ENCODE measurements at places on chromosomes 6 and 20. TPM values are rescaled to one million over a fixed set of nuclear protein-coding genes. Genes with fewer than 3 reads are reported as not detected.

SYNDIG1 gene
- not detected for total RNA-seq

CYP21A2 gene
- 9.0 TPM for total RNA-seq

GRCh38 chr20:15759594-15759993 is 813.7 kb downstream of the KIF16B start:
- DNase-seq, result no peak

DNA sequence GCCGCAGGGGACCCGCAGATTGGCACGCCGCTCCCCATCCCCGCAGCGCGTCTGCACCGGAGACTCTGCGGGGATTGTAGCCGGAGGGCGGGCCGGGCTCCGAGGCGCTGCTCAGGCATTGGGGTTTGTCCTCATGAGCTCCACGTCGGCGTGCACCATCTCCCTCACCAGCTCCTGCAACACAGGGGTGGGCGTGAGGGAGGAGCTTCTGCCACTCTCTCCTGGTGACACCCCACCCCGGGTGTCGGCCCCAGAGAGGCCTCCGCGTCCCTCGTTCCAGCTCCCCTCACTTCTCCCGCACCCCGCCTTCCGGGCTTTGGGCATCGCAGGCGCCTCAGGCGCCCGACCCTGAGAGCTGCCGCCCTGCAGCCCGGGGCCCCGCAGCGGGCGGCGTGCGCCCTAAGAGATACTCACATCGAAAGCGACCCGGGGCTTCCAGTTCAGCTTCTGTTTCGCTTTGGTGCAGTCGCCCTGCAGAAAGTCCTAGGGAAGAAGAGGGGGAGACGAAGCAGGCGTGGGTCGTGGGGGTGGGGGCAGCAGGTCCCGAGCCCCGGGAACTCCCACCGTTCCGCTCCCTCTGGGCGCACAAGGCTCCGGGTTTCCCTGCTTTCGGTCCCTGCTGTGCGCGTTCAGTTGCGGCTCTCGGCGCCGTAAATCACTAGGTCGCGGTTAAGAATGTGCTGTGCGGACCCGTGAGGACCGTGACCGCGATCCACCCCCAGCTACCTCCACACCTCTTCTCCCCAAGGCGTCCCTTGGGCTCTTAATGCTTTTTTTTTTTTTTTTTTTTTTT is 14.5 kb downstream of the FOXC1 start:
- no peak for DNase-seq

GRCh38 chr6:93823489-93823888 is 404.1 kb upstream of the EPHA7 start:
- no peak for DNase-seq

DNA sequence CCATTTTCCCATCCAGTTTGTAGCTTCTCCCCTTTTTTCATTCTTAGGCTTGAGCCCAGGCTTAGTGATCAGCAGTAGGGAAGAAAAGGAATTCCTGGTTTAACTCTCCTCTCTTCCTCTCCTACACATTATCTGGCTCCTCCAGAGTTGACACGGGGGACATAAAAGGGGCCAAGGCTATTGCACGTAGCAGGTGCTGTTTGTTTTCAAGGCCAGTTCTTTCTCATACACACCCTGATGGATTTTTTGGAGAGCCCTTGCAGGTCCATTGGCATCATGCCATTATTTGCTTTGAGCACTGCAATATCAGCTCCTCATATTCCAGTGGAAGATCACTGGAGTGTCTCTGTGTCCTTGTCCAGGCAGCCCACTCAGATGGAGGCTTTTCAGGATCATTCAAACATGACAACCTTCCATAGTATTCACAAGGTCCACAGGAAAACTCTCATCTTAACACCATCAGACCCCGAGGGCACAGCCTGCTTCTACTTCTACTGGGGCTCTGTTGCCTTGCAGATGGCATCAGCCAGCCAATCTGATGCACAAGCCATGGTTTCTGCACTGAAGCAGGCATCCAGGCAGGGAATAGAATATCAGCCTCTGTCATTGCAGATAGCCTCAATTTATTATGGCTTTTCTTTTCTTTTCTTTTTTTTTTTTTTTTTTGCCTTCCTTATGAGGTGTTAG is 18.8 kb downstream of the PLCB4 start:
- no peak for DNase-seq

- no peak for DNase-seq
Observed at GRCh38 chr6:15677822-15678221, 15.0 kb upstream of the DTNBP1 start.

- no peak for DNase-seq
Observed at GRCh38 chr20:17594443-17594842, 24.6 kb downstream of the DSTN start.

- no peak for DNase-seq
Observed at GRCh38 chr6:161543684-161544309, 269.9 kb upstream of the AGPAT4 start.

- DNase-seq, result no peak
Observed at GRCh38 chr20:5020760-5021159, 19.4 kb upstream of the SLC23A2 start.

GRCh38 chr6:82954356-82954755 is 111.3 kb downstream of the UBE3D start:
- no peak for DNase-seq

Data from left lobe of liver (tissue), 2 donors.